Endodermal cell (in vitro differentiated cells): ENCODE measurements at places on chromosomes 16 and 17.

GRCh38 chr17:4445731-4446130 lies 12.0 kb downstream of the SPNS3 start:
- no peak for DNase-seq

DNA sequence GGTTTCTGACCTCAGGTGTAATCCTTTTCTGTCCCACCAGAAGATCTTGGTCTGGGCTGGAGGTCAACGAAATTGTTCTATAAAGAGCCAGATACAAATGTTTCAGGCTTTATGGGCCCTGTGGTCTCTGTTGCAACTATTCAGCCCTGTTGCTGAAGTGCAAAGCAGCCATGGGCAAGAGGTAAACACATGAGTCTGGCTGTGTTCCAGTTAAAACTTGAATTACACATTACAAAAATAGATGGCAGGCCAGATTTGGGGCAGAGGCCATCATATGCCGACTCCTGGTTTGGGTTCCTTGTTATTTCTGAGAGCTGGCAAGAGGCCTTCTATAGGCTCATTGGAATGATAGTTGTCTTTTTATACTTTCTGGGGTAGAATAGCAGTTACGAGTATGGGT lies 114.4 kb downstream of the SDR42E1 start:
- DNase-seq, result no peak

GRCh38 chr16:80938004-80938878 lies 68.4 kb downstream of the CMC2 start:
- DNase-seq, result no peak

GRCh38 chr16:27268376-27269299 lies at the start of gene NSMCE1:
Gene NSMCE1, minus strand, starts transcription at chr16:27268772. Its CDS starts 11,202 bp downstream, at chr16:27257570.
- DNase-seq, result peak; percentile 97

DNA sequence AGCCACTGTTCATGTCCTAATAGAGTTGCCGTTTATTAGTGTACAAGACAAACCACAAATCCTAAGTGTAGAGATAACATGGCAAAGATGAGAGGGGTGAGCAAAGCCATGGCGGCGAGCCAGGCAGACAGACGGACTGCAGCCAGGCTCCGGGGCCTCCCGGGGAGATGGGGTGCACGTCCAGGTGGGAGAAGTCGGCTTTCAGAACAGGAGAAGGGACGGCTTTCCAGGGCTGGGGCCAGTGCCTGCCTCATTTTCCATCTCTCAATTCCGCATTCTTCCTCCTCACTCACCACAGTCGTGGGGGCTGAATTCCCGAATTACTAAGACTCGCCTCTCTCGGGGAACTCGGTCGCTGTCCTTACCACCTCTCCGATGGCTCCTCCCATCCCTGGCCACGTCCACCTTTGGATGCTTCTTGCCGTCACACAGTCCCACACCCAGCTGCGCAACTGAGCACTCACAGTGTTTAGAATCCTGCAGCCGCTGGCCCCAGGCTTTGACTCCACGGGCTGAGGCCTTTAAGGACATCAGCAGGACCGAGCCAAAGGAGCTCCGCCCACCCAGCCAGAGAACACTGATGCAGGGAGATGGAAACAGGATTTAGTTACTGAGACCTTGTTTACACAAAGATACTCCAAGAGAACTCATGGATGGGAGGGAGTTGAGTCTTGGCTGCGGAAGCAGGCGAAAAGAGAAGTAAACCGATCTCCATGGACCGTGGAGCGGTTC lies 59.7 kb downstream of the RNF112 start:
- peak; percentile 79 for DNase-seq
